Stimulated activated memory B cell treated with anti-CD40 and anti-IgM and Interleukin-4, amounts not matched to agents 10 μg/mL and 1 μg/mL and 100 μg/mL, for 72 hours (primary cell): ENCODE measurements at places on chromosomes 3 and 15.

DNA sequence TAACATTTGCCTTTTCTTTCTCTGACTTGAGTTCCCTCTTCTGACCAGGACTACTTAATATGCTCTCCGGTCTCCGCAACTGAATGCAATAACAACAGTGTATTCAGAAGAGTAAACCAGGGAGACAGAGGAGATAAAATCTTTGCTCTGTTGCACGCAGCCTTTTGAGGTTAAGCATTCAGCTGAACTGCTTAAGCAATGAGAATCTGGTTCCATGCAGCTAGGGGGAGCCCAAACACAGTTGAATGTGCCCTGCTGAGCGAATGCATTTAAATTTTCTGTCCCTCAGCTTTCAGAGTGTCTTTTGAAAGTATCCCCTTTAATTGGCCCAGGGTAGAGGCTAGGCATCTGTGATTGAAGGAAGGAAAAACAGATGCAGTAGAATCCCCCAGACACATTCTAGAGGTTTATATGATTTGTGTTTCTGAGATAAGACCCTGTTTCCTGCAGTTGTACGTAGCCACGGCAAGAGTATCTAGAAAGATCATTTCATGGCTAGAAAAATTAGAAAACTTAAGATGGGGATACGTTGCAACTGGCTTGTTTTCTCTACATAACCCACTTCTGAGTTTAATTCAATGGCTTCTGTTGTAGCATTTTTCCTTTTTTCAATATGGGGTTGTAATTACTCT lies 309.6 kb downstream of the TUSC7 start:
- H3K27me3 ChIP-seq = no peaks in the 10 kb centered on the region
- peaks cover 9% of the 10 kb centered on the region for H3K4me1 ChIP-seq
- no peak overlapping the region for H3K27ac ChIP-seq
- no peaks in the 10 kb centered on the region for H3K36me3 ChIP-seq
- ATAC-seq = peak; percentile 66
- no peak overlapping the region for H3K4me3 ChIP-seq

DNA sequence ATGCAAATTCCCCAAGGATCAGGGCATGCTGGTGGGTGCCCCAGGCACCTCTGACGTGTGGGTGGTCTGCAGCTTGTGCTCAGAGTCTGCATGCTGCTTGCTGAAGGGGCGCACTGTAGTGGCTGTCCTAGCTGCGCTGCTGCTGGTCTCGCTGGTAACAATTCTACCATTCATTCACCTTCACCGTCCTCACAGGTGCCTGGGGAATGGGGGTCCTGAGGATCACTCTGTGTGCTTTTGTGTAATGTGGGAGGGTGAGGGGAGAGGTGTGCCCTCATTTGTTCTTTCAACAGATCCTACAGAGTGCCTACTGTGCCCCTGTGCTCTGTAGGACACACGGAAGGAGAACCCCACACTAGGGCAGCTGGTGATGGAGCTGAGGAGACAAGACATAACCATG lies 2.1 kb upstream of the ITGA11 start:
- no peak overlapping the region for H3K4me3 ChIP-seq
- no peak overlapping the region for H3K27ac ChIP-seq

GRCh38 chr3:97871801-97872524 lies 50.2 kb downstream of the CRYBG3 start:
- no peak overlapping the region for H3K4me3 ChIP-seq
- H3K27ac ChIP-seq = no peak overlapping the region
- H3K36me3 ChIP-seq = no peaks in the 10 kb centered on the region
- no peaks in the 10 kb centered on the region for H3K27me3 ChIP-seq
- no peak for ATAC-seq

- H3K4me3 ChIP-seq = no peak overlapping the region
- H3K27me3 ChIP-seq = no peaks in the 10 kb centered on the region
- H3K4me1 ChIP-seq = peaks cover 87% of the 10 kb centered on the region
- ATAC-seq = peak; percentile 79
- H3K36me3 ChIP-seq = peaks cover 5% of the 10 kb centered on the region
Measured at GRCh38 chr3:197798863-197799262, 7.8 kb downstream of the LRCH3 start.

DNA sequence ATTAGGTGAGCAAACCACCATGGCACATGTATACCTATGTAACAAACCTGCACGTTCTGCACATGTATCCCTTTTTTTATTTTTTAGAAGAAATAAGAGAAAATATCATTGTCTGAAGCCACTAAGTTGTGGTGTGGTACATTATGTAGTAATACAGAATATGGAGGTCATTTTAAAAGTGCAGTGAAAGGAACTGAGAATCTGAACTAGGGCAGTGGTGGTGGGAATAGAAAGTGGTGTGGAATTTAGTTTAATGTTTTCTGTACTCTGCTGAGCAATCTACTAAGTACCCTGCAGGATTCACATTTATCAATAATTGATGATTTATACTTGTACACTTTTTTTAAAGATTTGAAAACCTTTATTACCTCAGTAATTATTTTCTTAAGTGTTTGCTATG lies 283.5 kb downstream of the CHL1 start:
- H3K4me1 ChIP-seq = no peaks in the 10 kb centered on the region
- H3K4me3 ChIP-seq = no peak overlapping the region
- H3K27ac ChIP-seq = no peak overlapping the region
- no peaks in the 10 kb centered on the region for H3K36me3 ChIP-seq

DNA sequence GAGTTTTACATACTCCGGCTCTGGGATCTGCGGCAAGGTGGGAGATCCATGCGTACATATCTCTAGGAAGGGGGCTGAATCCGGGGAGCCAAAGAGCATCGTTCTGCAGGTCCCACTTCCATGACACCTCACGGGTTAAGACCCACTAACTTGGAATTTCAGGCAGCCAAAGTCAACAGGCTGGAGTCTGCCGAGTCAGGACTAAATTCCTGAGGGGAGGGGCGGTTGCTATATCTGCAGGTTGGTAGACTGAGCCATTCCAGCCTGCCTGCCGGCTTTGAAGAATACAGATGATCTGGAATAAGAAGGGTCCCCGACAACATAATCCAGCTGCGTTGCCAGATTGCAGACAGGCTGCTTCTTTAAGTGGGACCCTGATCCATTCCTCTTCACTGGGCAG lies 65.4 kb upstream of the PEX5L start:
- ATAC-seq = no peak
- H3K27ac ChIP-seq = no peak overlapping the region
- H3K36me3 ChIP-seq = no peaks in the 10 kb centered on the region
- no peak overlapping the region for H3K4me3 ChIP-seq
- peaks cover 9% of the 10 kb centered on the region for H3K27me3 ChIP-seq

DNA sequence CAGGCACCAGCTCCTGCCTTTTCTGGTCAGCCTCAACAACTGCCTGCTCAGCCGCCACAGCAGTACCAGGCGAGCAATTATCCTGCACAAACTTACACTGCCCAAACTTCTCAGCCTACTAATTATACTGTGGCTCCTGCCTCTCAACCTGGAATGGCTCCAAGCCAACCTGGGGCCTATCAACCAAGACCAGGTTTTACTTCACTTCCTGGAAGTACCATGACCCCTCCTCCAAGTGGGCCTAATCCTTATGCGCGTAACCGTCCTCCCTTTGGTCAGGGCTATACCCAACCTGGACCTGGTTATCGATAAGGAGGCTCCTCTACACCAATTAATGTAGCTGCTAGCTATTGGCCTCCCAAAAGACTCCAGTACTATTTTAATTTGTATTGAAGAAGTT lies 38.9 kb downstream of the TFG start:
- H3K4me1 ChIP-seq = no peaks in the 10 kb centered on the region
- H3K27me3 ChIP-seq = no peaks in the 10 kb centered on the region
- H3K36me3 ChIP-seq = peaks cover 40% of the 10 kb centered on the region
- no peak for ATAC-seq
- no peak overlapping the region for H3K27ac ChIP-seq
